ENCODE measurements at places on chromosomes 7 and 10.
A peak's percentile ranks its signal among the peaks of the same experiment; 100 is the strongest.

- DNase-seq, result no peak
These were observed 29.4 kb upstream of the NKX6-2 start for GRCh38 chr10:132815168-132815857.

DNA sequence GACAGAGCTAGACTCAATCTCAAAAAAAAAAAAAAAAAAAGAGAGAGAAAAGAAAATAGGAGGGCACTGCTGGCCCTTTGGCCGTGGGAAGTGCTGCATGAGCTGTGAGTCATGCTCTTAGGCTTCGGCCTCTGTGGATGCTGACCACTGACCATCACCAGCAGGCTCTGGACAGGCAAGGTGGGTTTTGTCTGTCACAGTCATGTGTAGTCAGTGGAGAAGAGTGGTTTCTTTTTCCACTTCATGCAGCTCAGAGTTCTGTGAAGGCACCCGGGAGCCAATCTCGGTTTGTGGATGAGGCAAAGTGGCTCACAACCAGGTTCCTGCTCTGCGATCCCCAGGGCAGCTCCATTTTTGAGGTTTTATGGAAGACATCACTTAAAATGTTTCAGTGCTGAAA is 58.1 kb downstream of the PRTFDC1 start:
- DNase-seq, result no peak

DNA sequence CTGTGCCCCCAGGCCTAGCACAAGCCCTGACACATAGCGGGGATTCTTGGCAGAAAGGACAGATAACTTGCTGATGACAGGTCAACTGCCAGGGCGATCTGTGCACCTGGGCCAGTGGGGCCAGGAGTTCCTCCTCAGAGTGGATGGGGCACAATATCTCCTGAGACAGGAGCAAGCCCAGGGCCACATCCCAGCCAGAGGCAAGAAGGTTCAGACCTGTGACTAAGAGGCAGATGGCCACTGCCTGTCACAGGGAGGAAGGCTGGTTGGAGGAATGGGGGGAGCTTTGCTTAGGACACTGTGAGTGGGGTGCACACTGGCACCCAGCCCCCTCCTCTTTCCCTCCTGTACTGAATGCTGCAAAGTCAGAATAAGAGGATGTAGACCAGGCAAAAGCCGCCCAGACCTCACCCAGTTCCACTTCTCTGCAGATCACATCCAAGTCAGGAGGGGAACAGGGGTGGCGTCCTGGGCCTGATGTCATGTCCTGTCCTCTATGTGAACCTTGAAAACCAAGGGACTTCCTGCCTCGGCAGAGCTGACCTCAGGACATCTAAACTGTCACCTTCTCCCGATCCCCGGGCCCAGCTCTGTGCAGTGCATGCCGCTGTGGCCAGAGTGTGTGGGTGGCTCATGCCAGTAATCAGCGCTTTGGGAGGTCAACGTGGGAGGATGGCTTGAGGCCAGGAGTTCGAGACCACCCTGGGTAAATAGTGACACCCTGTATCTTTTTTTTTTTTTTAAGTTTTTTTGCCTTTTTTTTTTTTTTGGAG is 1.3 kb downstream of the GUSB start:
- DNase-seq, result peak; percentile 29

GRCh38 chr7:150481186-150481920 is 30.9 kb downstream of the GIMAP8 start:
- DNase-seq, result no peak

All from stimulated activated CD4-positive, alpha-beta T cell treated with anti-CD3 and anti-CD28 coated beads, TNF-alpha, amount 100 ng/mL, for 48 hours (primary cell).